Endothelial cell (in vitro differentiated cells): ENCODE measurements at places on chromosomes 5 and 9. TPM values are rescaled to one million over a fixed set of nuclear protein-coding genes. Genes with fewer than 3 reads are reported as not detected.

GRCh38 chr5:103101079-103101750 lies 18.7 kb downstream of the GIN1 start:
- no peak for DNase-seq
- H3K4me3 ChIP-seq = no peak overlapping the region
- no peaks in the 10 kb centered on the region for H3K36me3 ChIP-seq
- H3K27me3 ChIP-seq = no peaks in the 10 kb centered on the region

GRCh38 chr5:142836048-142836447 lies 65.9 kb downstream of the ARHGAP26 start:
- no peak overlapping the region for H3K27ac ChIP-seq
- no peak for DNase-seq
- H3K4me1 ChIP-seq = no peaks in the 10 kb centered on the region
- H3K4me3 ChIP-seq = no peak overlapping the region

DNA sequence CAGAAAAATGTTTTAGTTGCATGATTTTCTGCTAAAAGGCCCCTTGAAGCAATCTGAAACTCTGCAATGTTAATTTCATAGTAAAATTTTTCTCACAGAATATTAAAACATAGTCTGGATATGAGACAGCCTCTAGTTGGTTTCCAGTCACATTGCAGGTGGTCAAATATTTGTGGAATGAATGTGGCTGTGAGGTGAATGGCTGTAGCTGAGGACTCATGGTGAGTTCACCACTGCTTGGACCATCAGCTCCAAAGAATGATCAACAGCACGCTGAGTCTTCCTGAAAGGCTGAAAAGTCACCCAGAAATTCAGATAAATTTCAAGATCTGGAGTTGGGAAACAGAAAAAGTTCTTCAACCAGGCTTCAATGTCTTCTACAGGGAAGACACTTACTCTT lies 79.8 kb downstream of the MAT2B start:
- H3K4me3 ChIP-seq = no peak overlapping the region
- H3K27ac ChIP-seq = no peak overlapping the region
- H3K4me1 ChIP-seq = no peaks in the 10 kb centered on the region
- DNase-seq = no peak
- no peaks in the 10 kb centered on the region for H3K36me3 ChIP-seq
- no peaks in the 10 kb centered on the region for H3K27me3 ChIP-seq

MVB12B gene
- 18.8 TPM for total RNA-seq

DNA sequence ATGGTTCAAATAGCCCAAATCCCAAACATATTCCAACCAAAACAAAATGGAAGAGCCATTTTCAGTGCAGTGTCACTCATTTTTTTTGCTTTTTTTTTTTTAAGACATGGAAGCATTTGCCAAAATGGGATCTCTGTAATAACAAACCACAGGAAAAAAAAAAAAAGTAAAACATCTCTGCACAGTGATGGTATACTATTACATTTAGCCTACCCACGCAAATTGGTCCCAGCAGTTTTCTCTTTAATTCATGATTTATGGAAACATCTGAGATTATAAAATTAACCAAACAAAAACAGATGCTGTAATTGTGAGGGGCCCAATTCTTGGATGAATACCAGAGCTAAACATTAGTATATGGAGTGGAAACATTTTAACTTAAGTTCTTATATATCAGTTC lies 566.6 kb downstream of the ZNF608 start:
- H3K4me3 ChIP-seq = no peak overlapping the region
- H3K4me1 ChIP-seq = no peaks in the 10 kb centered on the region
- no peaks in the 10 kb centered on the region for H3K36me3 ChIP-seq
- DNase-seq = no peak
- H3K27ac ChIP-seq = no peak overlapping the region
- H3K27me3 ChIP-seq = no peaks in the 10 kb centered on the region

GRIN1 gene
- not detected for total RNA-seq

PTGER4 gene
- total RNA-seq = 0.26 TPM

DNA sequence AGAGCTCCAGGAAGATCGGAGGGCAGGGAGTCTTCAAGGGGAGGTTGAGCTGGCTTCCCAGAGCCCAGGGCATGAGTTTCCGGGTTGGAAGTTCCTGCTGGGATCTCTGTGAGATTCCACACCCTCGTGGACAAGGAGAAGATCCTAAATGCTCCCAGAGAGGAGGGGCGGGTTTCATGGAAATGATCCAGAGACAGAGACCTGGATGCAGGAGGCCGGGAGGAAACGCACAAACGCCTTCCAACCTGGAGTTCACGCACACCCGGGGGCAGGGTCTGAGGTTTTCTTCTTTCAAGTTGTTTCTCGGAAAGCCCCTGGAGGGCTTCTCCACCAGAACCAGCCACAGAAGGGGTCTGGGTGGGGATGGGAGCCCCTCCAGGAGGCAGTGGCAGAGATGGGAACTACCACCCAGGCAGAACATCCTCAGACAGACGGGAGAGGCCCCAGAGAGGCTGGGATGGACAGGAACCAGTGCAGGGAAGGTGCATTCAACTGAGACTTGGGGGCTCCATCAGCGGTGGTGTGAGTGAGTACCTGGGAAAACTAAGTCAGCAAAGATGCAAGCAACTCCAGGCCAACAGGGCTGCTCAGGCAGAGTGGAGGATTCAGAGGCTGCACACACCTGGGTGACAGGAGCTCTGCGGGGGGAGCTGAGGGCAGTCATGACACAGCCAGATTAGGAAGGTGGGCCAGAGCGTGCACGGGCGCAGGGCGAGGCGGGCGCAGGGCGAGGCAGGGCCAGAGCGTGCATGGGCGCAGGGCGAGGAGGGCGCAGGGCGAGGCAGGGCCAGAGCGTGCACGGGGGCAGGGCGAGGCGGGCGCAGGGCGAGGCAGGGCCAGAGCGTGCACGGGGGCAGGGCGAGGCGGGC lies 52.1 kb upstream of the EXOC3 start:
- H3K36me3 ChIP-seq = peaks cover 15% of the 10 kb centered on the region
- H3K27me3 ChIP-seq = peaks cover 14% of the 10 kb centered on the region
- no peak for DNase-seq
- no peak overlapping the region for H3K4me3 ChIP-seq

- no peak for DNase-seq
- H3K4me1 ChIP-seq = no peaks in the 10 kb centered on the region
- H3K27ac ChIP-seq = no peak overlapping the region
- peaks cover 5% of the 10 kb centered on the region for H3K36me3 ChIP-seq
Observed at GRCh38 chr5:143245929-143246561, 157.4 kb downstream of the NR3C1 start.

- H3K4me3 ChIP-seq = no peak overlapping the region
- no peak overlapping the region for H3K27ac ChIP-seq
- H3K27me3 ChIP-seq = no peaks in the 10 kb centered on the region
- no peak for DNase-seq
Observed at GRCh38 chr5:73940026-73940425, 314.0 kb downstream of the ARHGEF28 start.

IL5 gene
- not detected for total RNA-seq

- H3K36me3 ChIP-seq = no peaks in the 10 kb centered on the region
- H3K4me3 ChIP-seq = no peak overlapping the region
- peaks cover 12% of the 10 kb centered on the region for H3K27me3 ChIP-seq
- peaks cover 5% of the 10 kb centered on the region for H3K4me1 ChIP-seq
Observed at GRCh38 chr9:134555094-134555650, 86.4 kb upstream of the COL5A1 start.

DNA sequence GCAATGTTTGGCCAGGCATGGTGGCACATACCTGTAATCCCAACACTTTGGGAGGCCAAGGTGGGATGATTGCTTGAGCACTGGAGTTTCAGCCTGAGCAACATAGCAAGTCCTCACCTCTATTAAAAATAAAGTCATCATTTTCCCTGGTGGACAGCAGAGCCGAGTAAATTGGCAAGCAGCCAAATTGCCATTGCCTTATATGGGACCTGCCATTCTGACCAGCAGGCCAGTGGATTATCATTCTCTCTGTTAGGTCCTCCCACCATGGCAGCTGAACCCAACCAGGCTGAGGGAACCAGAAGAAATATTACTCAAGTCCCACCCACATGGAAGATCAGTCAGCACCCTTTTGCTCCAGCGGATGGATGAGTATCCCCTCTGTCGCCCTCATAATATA lies 1829.9 kb downstream of the EFNA5 start:
- H3K27me3 ChIP-seq = no peaks in the 10 kb centered on the region
- no peak overlapping the region for H3K27ac ChIP-seq
- H3K36me3 ChIP-seq = no peaks in the 10 kb centered on the region
- no peak for DNase-seq
- no peaks in the 10 kb centered on the region for H3K4me1 ChIP-seq

DNA sequence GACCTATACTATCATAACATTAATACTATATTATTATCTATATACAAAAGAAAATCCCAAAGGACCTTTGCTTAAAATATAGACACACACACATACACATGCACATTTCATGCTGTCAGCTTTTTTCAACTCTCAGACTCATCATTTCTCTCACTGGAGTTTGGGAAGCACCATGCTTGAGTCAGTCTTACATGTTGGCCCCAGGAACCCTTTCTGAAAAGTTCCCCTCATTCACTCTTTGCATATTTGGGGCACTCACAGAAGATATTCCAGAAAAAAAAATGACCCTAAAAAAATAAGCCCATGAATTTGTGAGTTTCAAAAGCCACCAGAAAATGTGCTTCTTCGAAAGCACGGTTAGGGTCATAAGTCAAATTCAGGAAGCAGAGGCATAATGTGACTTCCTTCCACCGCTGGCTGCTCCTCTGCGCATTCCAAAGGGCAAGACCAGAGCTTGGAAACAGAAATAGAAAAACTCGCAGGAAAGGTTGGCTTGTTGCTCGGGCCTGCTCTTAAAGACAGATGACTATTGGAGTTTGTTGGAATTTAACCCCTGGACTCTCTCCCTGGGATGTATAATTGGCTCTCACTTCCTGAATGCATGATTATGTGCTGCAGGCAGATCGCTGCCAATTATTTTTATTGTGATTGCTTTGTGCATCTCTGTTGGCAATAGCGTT lies 129.7 kb upstream of the IQGAP2 start:
- H3K27ac ChIP-seq = no peak overlapping the region
- no peak for DNase-seq

- H3K4me1 ChIP-seq = peaks cover 37% of the 10 kb centered on the region
- peak overlapping the region; percentile 89 for H3K27ac ChIP-seq
- peak overlapping the region; percentile 18 for H3K4me3 ChIP-seq
- H3K27me3 ChIP-seq = peaks cover 6% of the 10 kb centered on the region
Observed at GRCh38 chr5:113246361-113246870, 188.4 kb downstream of the TSSK1B start.

DNA sequence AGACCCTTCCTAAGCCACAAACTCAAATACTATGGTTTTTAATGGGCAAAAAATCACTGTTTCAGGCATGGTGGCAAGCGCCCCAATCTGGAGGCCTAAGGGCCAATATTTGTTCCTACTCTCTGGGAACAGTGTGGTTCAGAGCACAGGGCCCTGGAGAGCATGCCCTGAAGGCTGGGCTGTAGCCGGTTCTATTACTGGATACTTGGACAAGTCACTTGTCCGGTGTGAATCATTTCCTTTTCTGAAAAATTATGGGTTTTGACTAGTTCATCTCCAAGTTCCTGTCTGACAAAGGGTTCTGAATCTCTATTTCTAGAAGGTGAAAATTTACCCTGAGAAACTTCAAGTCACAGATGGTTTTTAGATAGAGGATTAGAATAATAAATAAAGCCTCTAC lies 75.0 kb downstream of the OTULIN start:
- no peak overlapping the region for H3K27ac ChIP-seq
- H3K4me3 ChIP-seq = no peak overlapping the region
- H3K4me1 ChIP-seq = no peaks in the 10 kb centered on the region
- peaks cover 28% of the 10 kb centered on the region for H3K36me3 ChIP-seq
- peaks cover 4% of the 10 kb centered on the region for H3K27me3 ChIP-seq

SNCAIP gene
- total RNA-seq = 254 TPM

PAEP gene
- not detected for total RNA-seq

CCNI2 gene
- not detected for total RNA-seq

ARSB gene
- total RNA-seq = 19.3 TPM

- no peaks in the 10 kb centered on the region for H3K27me3 ChIP-seq
- H3K4me3 ChIP-seq = no peak overlapping the region
- no peaks in the 10 kb centered on the region for H3K36me3 ChIP-seq
- no peak for DNase-seq
- no peak overlapping the region for H3K27ac ChIP-seq
- H3K4me1 ChIP-seq = no peaks in the 10 kb centered on the region
Observed at GRCh38 chr5:114988096-114988495, 181.6 kb downstream of the TRIM36 start.

GRCh38 chr5:111627862-111628261 lies 115.5 kb upstream of the STARD4 start:
- peaks cover 2% of the 10 kb centered on the region for H3K27me3 ChIP-seq
- no peak for DNase-seq
- H3K36me3 ChIP-seq = peaks cover 3% of the 10 kb centered on the region
- peaks cover under 1% of the 10 kb centered on the region for H3K4me1 ChIP-seq
- H3K4me3 ChIP-seq = no peak overlapping the region
- H3K27ac ChIP-seq = no peak overlapping the region

GRCh38 chr5:95859661-95860060 lies 37.1 kb upstream of the GLRX start:
- H3K4me1 ChIP-seq = peaks cover 22% of the 10 kb centered on the region
- H3K27me3 ChIP-seq = peaks cover 10% of the 10 kb centered on the region
- peak overlapping the region; percentile 11 for H3K27ac ChIP-seq

TNFSF15 gene
- not detected for total RNA-seq

DNA sequence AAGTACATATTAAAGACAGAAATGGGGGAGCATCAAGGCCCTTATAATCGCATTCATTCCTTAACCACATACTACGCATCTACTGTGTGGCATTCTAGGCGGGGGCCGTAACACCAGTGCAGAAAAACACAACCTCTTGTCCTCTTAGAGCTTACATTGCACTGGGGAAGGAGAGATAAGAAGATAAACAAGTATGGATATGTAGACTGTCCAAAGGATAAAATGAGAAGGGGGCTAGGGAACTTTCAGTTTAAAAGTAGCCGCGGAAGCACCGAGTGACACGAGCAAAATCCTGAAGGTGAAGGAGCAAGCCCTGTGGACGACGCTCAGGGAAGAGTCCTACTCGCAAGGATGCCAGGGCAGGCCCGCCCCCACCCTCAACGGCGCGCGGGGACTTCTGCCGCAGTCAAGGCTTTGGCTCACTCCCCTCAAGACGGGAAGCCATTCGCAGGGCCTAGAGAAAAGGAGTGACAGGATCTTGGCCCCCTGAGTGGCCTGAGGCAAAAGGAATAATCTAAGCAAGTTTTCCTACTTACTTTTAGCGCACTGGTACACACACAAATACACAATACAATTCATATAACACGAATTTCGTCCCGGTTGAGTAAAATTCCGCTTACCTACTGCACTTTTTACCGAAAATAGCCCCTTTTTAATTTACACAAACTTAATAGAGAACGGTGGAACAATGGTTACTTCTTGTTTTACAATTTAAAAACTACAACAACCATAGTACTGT lies 1.3 kb upstream of the NIPBL start:
- peak; percentile 57 for DNase-seq
- H3K27me3 ChIP-seq = peaks cover 13% of the 10 kb centered on the region
- H3K27ac ChIP-seq = peak overlapping the region; percentile 95

PCDHB5 gene
- 7.8 TPM for total RNA-seq

SLC45A2 gene
- 0.15 TPM for total RNA-seq

GRCh38 chr5:173301695-173302545 lies 26.3 kb downstream of the STC2 start:
- peaks cover 4% of the 10 kb centered on the region for H3K27me3 ChIP-seq
- H3K36me3 ChIP-seq = no peaks in the 10 kb centered on the region
- peaks cover 8% of the 10 kb centered on the region for H3K4me1 ChIP-seq
- no peak overlapping the region for H3K4me3 ChIP-seq
